ENCODE measurements at places on chromosomes 16 and 17. TPM values are rescaled to one million over a fixed set of nuclear protein-coding genes. Genes with fewer than 3 reads are reported as not detected.
A peak's percentile ranks its signal among the peaks of the same experiment; 100 is the strongest.

DNA sequence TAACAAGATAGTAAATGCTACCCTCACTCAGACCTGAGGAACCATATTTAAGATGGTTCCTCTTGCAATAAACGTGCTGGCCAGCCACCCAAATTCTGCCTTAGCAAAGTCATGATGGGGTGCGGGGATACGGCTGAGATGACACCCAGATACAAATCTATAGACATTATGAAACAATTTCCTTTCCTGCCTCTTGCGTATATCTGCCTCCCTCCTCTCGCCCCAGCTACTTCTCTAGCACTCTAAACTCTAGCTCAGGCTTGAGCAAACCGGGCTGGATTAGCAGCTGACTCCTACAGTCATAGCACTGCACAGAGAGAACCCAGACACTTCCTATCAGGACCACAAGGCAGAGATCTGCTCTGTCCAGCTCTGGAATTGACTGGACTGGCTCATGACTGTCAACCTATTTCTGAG lies 22.3 kb downstream of the CD300LF start:
- DNase-seq = no peak
- no peaks in the 10 kb centered on the region for H3K4me1 ChIP-seq
- H3K4me3 ChIP-seq = no peak overlapping the region

- no peaks in the 10 kb centered on the region for H3K4me1 ChIP-seq
- H3K27ac ChIP-seq = no peak overlapping the region
- DNase-seq = no peak
- no peaks in the 10 kb centered on the region for H3K27me3 ChIP-seq
- H3K4me3 ChIP-seq = no peak overlapping the region
- H3K36me3 ChIP-seq = no peaks in the 10 kb centered on the region
These were observed 9.1 kb upstream of the METTL9 start for GRCh38 chr16:21590287-21590686.

DNA sequence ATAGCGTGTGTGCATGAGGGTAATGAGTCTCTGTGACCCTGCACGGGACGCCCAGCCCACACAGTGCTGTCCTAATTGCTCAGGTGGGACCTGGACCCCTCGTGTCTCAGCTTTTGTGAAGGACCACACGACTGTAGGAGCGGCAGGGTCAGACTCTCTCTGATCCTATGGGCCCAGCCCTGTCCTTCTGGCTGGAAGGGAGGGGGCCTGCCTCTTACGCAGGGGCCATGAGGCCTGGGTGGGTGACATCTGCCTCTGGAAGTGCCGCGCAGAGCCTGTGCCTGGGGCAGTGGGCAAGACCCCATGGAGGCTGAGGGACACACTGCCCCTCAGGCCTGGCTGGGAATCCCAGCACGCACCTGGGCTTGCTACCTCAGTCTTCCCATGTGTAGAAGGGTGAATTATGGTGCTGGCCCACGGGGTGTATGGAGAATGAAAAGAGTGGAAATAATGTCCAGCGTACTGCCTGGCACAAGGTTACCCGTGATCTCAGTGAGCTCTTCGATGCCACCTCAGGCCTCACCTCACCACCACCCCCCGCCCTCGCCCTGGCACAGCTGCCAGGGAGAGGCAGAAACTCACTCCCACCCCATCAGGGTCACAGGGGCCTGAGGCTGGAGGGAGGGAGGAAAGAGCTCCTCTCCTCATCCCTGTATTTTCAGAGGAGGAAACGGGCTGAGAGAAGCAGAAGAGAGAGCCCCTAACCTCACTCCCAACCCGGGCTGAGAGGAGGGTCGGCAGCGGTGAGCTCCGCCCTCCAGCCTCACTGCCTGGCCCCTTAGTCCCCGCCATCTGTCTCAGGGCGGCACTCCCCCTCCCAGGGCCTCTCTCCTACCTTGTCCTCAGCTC lies 27.1 kb upstream of the DBNDD1 start:
- no peaks in the 10 kb centered on the region for H3K36me3 ChIP-seq
- peak overlapping the region; percentile 65 for H3K4me3 ChIP-seq
- DNase-seq = peak; percentile 94
- H3K4me1 ChIP-seq = no peaks in the 10 kb centered on the region

DNA sequence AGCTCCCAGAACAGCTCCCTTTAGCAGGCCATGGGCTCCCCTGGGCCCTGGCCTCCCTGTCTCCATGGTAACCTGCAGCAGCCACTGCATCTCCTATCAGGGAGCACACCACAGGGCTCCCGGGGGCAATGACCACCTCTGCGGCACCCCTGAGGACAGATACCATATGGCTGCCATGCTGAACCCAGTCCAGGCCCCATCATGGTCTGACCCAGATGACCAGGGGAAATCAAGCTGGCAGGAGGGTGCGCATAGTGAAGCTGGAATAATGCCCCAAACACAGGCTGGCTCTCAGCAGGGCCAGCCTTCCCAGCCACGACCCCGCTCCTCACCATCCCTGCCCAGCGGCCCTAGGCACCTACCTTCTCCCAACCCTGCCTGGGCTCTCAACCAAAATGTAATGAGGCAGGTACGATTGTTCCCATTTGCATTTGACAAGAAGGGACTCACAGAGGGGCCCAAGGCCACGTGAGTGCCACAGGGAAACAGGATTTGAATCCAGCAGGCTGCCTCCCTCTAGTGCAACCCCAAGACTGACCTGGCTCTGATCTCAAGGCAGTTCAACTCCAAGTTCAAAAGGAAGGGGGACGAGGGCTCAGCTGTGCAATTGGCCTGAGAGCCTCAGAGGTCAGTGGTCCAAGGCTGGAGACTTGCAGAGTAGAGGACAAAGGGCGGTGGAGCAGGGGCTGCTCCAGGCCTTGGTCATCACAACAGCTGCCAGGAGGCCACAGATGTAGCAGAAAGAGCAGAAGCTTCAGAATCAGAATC lies 2.4 kb downstream of the RUNDC3A start:
- no peak overlapping the region for H3K4me3 ChIP-seq
- no peaks in the 10 kb centered on the region for H3K36me3 ChIP-seq
- H3K27ac ChIP-seq = no peak overlapping the region
- H3K27me3 ChIP-seq = peaks cover 19% of the 10 kb centered on the region

- no peak for DNase-seq
- peaks cover 4% of the 10 kb centered on the region for H3K4me1 ChIP-seq
- H3K4me3 ChIP-seq = no peak overlapping the region
- no peaks in the 10 kb centered on the region for H3K27me3 ChIP-seq
- H3K27ac ChIP-seq = no peak overlapping the region
These were observed 13.8 kb downstream of the CTRL start for GRCh38 chr16:67917852-67918236.

GRCh38 chr16:74749291-74750055 lies 25.1 kb downstream of the FA2H start:
- no peak overlapping the region for H3K4me3 ChIP-seq
- H3K36me3 ChIP-seq = no peaks in the 10 kb centered on the region
- H3K27me3 ChIP-seq = no peaks in the 10 kb centered on the region
- DNase-seq = peak; percentile 75
- no peak overlapping the region for H3K27ac ChIP-seq

GRCh38 chr17:75633486-75634375 lies 497 bp downstream of the SMIM5 start:
- H3K27me3 ChIP-seq = no peaks in the 10 kb centered on the region
- no peak overlapping the region for H3K4me3 ChIP-seq
- H3K4me1 ChIP-seq = peaks cover 8% of the 10 kb centered on the region
- H3K27ac ChIP-seq = peak overlapping the region; percentile 76

GRCh38 chr16:88505405-88506082 lies 52.5 kb downstream of the ZFPM1 start:
- DNase-seq = peak; percentile 79
- peaks cover 9% of the 10 kb centered on the region for H3K4me1 ChIP-seq
- H3K27me3 ChIP-seq = no peaks in the 10 kb centered on the region
- peak overlapping the region; percentile 72 for H3K27ac ChIP-seq
- H3K4me3 ChIP-seq = no peak overlapping the region

- H3K4me3 ChIP-seq = no peak overlapping the region
- peaks cover 40% of the 10 kb centered on the region for H3K27me3 ChIP-seq
- H3K27ac ChIP-seq = no peak overlapping the region
- H3K36me3 ChIP-seq = no peaks in the 10 kb centered on the region
These were observed 70.3 kb downstream of the CMC2 start for GRCh38 chr16:80936410-80936809.

- H3K4me1 ChIP-seq = no peaks in the 10 kb centered on the region
- no peak overlapping the region for H3K4me3 ChIP-seq
- H3K36me3 ChIP-seq = peaks cover 13% of the 10 kb centered on the region
These were observed 34.7 kb upstream of the VPS4A start for GRCh38 chr16:69276148-69277115.

GRCh38 chr17:5352681-5353289 lies 66.7 kb downstream of the NUP88 start:
- peaks cover 50% of the 10 kb centered on the region for H3K36me3 ChIP-seq
- H3K4me3 ChIP-seq = no peak overlapping the region
- H3K27ac ChIP-seq = no peak overlapping the region
- H3K27me3 ChIP-seq = no peaks in the 10 kb centered on the region

- H3K27ac ChIP-seq = no peak overlapping the region
- no peaks in the 10 kb centered on the region for H3K36me3 ChIP-seq
- H3K4me1 ChIP-seq = no peaks in the 10 kb centered on the region
- no peak for DNase-seq
These were observed 11.0 kb upstream of the ABAT start for GRCh38 chr16:8663192-8664089.

GRCh38 chr16:67530013-67530939 lies 1.6 kb downstream of the RIPOR1 start:
- H3K27me3 ChIP-seq = peaks cover 35% of the 10 kb centered on the region
- H3K4me1 ChIP-seq = peaks cover 7% of the 10 kb centered on the region
- peak overlapping the region; percentile 83 for H3K4me3 ChIP-seq
- DNase-seq = peak; percentile 64
- no peaks in the 10 kb centered on the region for H3K36me3 ChIP-seq
- H3K27ac ChIP-seq = no peak overlapping the region

DNA sequence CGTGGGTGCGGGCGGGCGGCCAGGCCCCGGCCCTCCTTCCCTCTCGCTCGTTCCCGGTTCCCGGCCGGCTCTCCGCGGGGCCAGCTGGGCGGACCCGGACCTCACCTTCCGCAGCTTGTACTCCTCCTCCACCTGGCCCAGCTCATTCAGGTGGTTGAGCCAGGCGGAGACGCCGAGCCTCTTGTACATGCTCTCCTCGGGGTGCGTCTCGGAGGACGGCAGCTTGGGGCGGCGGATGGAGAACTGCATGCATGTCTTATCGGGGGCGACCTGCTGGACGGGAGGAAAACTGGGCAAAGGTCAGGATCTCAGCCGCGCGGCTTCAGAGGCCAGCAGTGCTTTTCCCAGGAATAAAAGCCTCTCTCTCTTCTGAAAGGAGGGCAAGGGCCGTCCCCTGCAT lies 85.4 kb downstream of the TBC1D16 start:
- peaks cover 8% of the 10 kb centered on the region for H3K4me1 ChIP-seq
- no peaks in the 10 kb centered on the region for H3K27me3 ChIP-seq
- peaks cover 19% of the 10 kb centered on the region for H3K36me3 ChIP-seq
- DNase-seq = peak; percentile 91
- peak overlapping the region; percentile 97 for H3K27ac ChIP-seq

DNA sequence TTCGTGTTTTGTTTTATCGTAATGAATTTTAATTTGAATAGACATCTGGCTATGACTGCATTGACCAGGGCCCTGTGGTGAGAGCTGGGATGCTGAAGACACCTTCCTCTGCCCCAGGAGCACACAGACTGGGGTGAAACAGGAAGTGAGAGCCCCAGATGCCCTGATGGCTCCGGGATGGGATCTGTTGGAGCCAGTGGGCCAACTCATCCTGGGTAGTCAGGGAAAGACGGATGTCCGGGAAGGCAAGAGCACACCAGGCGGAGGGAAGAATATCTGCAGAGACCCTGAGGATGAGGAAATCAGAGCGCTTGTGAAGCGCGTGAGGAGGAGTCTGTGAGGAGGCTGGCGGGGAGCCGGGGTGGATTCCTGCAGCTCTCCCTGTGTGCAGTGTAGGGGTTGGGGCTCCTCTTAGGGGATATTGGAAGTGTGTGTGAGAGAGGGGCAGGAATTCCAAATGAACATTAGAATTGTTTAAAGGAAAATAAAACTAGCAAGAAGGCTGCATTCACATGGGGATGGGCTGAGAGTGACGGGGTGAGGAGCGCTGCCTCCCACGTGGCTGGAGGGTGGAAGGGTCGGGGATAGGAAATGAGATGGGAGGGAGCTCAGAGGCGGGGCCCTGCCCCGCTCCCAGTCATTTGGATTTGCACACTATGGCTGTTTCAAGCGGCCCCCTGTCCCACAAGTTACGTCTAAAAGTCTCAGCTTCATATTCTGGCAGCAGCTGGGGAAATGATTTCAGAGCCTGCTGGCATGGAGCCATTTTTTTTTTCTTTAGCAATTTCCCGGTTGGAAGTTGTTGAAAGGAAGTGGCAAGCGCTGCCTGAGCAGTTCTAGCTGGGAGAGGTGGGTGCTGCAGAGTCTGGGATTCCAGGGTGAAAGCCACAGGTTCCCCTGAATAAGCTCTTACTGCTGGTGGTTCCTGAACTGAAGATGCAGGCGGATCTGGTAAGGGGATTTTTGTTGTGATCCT lies 71.2 kb upstream of the LGALS9 start:
- H3K36me3 ChIP-seq = peaks cover 2% of the 10 kb centered on the region
- H3K27ac ChIP-seq = no peak overlapping the region
- H3K4me1 ChIP-seq = no peaks in the 10 kb centered on the region
- H3K4me3 ChIP-seq = no peak overlapping the region

GRCh38 chr17:28196636-28197035 lies 122.4 kb upstream of the TMEM97 start:
- H3K36me3 ChIP-seq = peaks cover 37% of the 10 kb centered on the region
- no peak overlapping the region for H3K27ac ChIP-seq
- H3K27me3 ChIP-seq = no peaks in the 10 kb centered on the region
- H3K4me1 ChIP-seq = no peaks in the 10 kb centered on the region
- no peak overlapping the region for H3K4me3 ChIP-seq

ZNF385C gene
- total RNA-seq = 1.4 TPM

CES5A gene
- 0.16 TPM for total RNA-seq

SIRT7 gene
- total RNA-seq = 21.8 TPM

GP1BA gene
- not detected for total RNA-seq

LPCAT2 gene
- 4.8 TPM for total RNA-seq

PRCD gene
- 4.8 TPM for total RNA-seq

OTOA gene
- total RNA-seq = not detected

Data from endodermal cell (in vitro differentiated cells).